Thoracic aorta (tissue), 2 donors: ENCODE measurements at places on chromosomes 2 and 18.

GRCh38 chr18:43882358-43883055 is 605.2 kb upstream of the SYT4 start:
- no peak for DNase-seq

GRCh38 chr2:221999717-222000116 is 299.1 kb downstream of the PAX3 start:
- DNase-seq, result no peak

- DNase-seq, result no peak
Measured at GRCh38 chr18:47166294-47166693, 9.9 kb downstream of the IER3IP1 start.

GRCh38 chr2:206936843-206937230 is 2.5 kb upstream of the CPO start:
- no peak for DNase-seq

GRCh38 chr2:241814393-241814642 is 5.3 kb downstream of the NEU4 start:
- no peak for DNase-seq

- DNase-seq, result no peak
Measured at GRCh38 chr2:74481961-74482800, 617 bp downstream of the CCDC142 start.

DNA sequence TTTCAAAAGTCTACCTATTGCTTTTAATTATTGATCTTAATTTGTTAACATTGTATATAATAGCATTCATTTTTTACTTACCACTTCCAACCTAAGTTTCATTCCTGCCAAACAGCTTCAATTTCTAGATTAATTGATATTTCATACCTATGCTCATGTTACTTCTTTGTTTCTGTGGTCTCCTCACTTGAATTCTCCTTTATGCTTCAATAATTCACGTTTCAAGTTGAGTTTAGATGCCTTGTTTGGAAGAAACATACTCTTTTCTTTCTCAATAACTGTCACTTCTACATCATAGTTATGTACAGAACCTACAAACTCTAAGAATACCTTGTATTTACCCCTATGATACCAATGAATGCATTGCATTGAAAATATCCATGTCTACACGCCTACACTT is 862.2 kb upstream of the LRATD1 start:
- no peak for DNase-seq

GRCh38 chr18:48581206-48581605 is 42.4 kb downstream of the CTIF start:
- no peak for DNase-seq

DNA sequence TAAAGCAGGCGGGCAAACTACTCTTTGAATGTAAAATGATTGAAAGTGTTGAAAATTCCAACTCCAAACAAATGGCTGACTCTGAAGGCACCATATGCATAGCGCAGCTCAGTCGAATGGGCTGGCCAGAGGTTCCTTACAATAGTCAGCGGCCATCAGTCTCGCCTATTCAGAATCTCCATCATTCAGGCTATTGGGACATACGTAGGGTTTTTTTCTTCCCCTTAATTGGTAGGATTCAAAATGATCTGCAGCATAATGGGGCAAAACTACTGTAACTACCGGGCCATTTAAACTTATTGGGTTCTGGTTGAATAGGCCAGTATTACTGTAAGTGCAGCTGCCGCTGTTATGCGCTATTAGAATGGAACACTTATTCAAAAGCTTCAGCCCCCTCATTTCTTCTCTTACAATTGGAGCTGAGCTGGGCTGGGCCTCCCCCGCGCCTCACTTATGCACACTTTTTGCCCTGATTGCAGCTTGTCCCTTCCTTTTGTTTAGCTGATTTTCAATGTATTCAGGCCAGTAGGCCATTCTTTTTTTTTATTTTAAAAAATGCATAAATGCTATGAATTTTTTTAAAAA is 40.4 kb downstream of the SLC9A4 start:
- no peak for DNase-seq

DNA sequence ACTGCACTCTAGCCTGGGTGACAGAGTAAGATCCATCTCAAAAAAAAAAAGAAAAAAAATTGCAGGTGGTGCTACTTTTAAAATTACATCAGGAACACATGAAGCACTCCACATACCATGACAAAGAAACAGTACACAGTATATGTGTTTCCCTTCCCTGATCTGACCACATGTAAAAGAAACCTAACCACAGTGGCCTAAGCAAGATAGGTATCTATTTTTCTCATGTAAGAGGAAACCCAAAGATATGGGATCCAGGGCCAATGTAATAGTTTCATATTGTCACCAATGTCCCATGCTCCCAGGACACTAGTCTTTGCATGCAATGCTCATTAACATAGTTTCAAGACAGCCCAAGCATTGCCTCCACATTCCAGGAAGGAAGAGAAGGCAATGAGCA is 99.9 kb downstream of the DYM start:
- no peak for DNase-seq

GRCh38 chr2:3823748-3824147 is 120.4 kb downstream of the DCDC2C start:
- no peak for DNase-seq

DNA sequence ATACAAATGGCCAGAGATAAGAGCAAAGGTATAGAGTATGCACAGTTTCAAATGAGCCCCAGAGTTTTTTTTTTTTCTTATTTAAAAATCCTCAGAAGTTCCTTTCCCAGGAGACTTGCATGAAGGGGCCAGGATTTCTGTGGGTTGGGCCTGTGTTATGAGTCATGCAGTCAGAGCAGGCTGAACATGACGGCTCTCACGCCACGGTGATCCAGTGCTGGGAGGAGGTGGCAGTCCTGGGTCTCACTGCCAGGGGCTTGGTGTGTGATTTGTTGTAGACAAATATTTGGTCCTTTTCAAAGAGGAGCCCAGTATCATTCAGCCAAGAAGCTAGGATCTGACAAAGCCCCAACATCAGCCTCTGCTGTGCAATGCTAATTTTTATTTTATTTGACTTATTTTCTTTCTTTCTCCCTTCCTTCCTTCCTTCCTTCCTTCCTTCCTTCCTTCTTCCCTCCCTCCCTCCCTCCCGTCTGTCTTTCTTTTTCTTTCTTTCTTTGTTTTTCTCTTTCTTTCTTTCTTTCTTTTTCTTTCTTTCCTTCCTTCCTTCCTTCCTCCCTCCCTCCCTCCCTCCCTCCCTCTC is 10.4 kb upstream of the KCNE4 start:
- peak; percentile 74 for DNase-seq

DNA sequence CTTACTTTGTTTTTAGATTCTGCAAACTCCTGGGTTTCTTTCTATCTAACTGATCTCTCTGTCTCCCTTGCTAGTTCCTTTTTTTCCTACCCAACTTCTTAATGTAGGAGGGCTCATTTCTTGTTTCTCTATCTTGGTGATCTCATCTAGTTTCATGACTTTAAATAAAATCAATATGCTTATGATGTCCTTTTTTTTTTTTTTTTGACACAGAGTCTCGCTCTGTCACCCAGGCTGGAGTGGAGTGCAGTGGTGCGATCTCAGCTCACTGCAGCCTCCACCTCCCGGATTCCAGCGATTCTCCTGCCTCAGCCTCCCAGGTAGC is 42.2 kb upstream of the IL1RL1 start:
- DNase-seq, result no peak

DNA sequence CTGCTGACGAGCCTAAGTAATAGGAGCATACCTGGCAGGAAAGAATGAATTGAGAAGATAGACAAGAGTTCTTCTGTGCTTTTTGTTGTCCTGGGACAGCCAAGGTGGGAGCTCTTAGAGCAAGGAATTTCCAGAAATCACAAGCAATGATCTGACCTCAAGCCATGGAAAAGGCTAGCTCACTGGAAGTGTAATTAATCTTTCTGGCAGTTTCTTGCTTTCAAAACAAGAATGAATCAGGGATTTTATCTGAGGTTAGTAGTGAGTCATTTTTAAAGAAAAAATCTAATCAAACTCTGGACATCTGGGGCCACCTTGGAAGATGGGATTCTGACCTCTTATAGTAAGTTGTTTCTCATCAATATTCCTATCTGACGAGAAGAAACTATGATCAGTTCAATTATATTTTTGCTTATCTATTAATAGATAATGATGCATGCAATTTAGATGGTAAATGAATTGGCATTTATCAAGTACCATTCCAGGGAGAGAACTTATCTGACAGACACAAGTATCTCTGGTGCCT is 98.0 kb downstream of the ADCYAP1 start:
- no peak for DNase-seq

DNA sequence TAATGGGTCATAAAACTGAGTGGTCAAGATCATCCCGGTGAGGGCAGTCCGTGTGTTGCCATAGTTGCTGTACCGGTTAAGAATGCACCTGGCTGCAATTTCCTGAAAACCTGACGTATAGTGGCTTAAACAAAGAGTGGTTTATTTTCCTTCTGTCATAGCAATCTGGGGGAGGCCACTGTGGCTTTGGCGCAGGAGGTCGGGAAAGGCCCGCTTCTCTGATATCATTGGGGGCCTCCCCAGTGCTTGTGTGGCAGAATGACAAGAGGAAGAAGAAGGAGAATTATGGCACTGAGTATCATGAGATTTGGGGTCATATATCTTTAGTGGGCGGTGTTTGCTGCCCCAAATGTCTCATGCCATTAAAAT is 4.4 kb downstream of the C2orf92 start:
- DNase-seq, result no peak

DNA sequence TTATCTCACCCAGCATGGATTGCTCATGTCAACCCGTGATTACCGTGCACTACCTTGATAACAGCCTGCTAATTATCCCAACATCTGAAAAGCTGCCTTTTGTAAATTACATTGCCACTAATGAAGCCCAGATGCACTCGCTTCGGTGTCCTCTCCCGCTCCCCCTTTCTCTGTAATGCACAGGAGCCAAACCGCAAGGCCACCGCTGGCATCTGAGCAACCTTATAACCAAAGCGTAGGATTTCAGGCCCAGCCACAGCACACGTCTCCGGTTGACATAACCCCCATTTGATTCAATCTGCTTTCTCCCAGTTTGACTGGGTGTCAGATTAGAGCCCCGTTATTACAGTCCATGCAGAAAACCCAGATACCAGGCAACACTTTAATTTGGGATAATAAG is 341.2 kb downstream of the ALK start:
- DNase-seq, result no peak

DNA sequence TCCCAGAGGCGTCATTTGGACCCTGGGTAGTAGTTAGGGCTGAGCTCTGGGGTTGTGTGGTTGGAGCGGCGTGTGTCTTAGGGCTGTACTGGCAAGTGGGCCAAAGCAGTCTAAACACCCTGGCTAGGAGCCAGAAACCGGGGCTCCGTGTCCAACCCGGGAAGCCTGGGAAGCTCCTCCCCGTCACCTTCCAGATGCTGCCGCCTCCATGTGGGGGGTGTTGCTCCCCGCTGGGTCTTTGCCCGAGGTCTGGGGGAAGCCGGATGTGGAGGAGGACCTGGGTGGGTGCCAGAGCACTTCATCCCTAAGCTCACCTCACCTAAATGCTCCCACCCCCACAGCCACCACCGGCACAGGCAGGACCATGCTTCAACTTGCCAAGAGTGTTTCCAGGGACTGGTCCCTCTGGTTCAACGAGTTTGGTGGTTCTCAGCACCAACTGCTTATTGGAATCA is 25.4 kb downstream of the TET3 start:
- DNase-seq, result no peak

- no peak for DNase-seq
Measured at GRCh38 chr2:9993488-9994165, 42.1 kb downstream of the GRHL1 start.
